ENCODE measurements at places on chromosomes 7 and 10. TPM values are rescaled to one million over a fixed set of nuclear protein-coding genes. Genes with fewer than 3 reads are reported as not detected.

DNA sequence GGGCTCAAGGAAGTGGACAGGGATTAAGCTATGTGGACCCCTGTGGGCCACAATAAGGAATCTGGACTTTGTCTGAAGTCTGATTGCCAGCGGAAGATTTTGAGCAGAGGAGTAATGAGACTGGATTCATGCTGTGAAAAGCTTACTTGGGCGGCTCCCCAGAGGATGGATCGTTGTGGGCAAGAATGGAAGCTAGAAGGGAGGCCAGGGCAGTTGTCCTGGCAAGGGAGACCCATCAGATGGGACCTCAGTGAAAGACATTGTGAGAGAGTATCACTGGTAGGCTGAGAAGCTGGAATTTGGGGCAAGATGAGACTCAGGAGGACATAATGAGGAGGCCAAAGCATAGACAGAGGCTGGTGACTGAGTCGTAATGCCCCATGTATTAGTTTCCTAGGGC is 15.6 kb downstream of the ABCC2 start:
- DNase-seq = no peak

- peak; percentile 71 for DNase-seq
Observed at GRCh38 chr7:134298902-134299683, 17.6 kb downstream of the SLC35B4 start.

GRCh38 chr10:101028446-101029337 is 2.2 kb downstream of the PDZD7 start:
- DNase-seq = no peak

GRCh38 chr7:15308821-15309220 is 253.0 kb downstream of the AGMO start:
- DNase-seq = no peak

- DNase-seq = peak; percentile 14
Observed at GRCh38 chr7:26664735-26665416, 199.5 kb downstream of the SKAP2 start.

- DNase-seq = no peak
Observed at GRCh38 chr7:91553410-91553895, 289.2 kb downstream of the FZD1 start.

The PGAM1 gene
- 378 TPM for total RNA-seq

The GIMAP4 gene
- total RNA-seq = not detected

DNA sequence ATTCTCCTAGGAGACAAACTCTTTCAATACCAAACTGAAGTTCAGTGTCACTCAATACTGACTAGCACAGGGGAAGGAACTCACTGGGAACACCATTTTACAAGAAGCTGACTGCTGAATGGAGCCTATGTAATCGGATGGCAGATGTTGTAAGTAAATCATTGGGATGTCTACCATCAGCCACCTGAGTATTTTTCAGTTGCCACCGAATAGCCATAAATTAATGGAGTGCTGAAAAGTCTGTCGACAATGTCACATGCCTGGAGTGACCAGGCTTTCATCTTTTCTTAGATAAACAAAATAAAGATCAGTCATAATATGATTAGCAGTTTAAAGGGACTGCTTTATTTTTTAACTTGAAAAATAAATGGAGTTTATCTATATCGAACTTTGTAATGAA is 145.9 kb upstream of the SEMA3E start:
- no peak for DNase-seq

DNA sequence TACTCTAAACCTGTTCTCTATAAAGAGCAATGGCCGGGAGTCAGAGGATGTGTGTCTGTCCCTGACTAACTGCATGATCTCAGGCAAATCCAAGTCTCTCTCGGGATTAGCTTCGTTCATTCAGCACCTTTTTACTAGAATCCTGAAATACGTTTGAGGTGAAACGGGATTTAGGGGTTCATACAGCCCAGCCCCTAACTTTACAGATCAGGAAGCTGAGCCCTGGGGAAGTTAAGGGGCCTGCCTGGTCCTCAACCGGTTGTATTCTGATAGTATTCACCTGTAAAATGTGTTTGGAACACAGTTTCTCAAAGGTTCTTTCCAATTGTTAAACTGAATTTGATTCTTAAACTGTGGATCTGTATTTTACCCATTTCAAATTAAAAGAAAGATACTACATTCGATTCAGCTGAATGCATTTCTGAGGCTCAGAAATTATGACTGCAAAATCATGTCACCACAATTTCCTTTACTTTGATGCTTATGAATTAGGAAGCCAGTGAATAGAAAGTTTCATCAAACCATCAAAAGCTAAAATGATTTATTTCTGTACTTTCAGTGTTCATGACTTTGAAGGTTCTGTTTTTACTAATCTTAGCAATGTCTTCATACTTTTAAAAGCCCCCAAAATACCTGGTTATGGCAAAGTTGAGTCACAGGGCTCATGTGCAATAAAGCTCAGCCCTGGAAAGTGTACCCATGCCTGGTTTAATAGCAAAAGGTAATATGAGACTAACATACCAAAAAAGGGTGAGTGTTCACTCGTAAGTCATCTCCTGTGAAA is 28.9 kb upstream of the EZH2 start:
- no peak for DNase-seq

The GPRIN2 gene
- total RNA-seq = not detected

- DNase-seq = no peak
Observed at GRCh38 chr7:100467638-100468373, 3.7 kb upstream of the SPACDR start.

GRCh38 chr7:4712281-4713182 is 30.4 kb downstream of the FOXK1 start:
- peak; percentile 74 for DNase-seq

DNA sequence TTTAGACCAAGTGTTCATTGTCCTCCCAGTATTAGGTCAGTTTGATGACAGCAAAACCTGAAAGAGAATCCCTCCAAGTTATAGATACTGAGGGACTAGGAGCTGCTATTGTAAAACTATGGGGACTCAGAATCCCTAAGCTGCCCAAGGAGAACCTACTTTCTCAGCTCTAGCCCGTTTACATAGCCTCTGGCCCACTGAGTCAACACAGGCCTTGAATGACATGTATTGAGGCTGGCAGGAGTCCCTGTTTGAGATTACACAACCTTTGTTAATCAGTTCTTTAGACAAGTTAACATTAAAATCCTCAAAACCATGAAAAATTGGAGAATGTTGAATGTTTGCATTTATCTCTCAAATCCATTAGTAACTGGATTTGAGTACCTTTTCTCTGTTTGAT is 1079.0 kb downstream of the KCNMA1 start:
- DNase-seq = peak; percentile 91

- peak; percentile 90 for DNase-seq
Observed at GRCh38 chr7:129949292-129950133, 3.2 kb downstream of the UBE2H start.

The DGKI gene
- 11.3 TPM for total RNA-seq

The HSPA12A gene
- 35.4 TPM for total RNA-seq

DNA sequence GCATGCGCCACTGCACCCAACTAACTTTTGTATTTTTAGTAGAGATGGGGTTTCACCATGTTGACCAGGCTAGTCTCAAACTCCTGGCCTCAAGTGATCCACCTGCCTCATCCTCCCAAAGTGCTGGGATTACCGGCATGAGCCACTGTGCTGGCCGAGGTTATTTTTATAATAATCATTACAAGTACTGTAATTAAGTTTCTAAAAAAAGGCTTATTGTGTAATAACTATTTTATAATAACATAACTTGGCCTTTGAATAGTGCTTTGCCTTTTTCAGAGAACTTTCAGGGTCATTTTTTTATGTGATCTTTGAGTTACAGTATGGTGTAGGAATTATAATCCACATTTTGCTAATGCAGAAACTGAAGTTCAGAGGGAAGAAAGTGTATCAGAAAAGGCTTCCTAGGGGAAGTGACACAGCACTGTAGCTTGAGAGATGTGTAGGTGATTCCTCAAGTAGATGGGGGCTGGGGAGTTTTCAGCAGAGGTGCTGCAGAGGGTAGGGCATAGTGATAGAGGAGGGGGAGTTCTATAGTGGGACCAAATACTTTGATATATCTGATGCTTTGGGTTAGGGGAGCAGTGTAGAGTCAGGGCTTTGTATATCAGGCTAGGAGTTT is 9.2 kb upstream of the SYPL1 start:
- no peak for DNase-seq

The TAS2R41 gene
- total RNA-seq = not detected

DNA sequence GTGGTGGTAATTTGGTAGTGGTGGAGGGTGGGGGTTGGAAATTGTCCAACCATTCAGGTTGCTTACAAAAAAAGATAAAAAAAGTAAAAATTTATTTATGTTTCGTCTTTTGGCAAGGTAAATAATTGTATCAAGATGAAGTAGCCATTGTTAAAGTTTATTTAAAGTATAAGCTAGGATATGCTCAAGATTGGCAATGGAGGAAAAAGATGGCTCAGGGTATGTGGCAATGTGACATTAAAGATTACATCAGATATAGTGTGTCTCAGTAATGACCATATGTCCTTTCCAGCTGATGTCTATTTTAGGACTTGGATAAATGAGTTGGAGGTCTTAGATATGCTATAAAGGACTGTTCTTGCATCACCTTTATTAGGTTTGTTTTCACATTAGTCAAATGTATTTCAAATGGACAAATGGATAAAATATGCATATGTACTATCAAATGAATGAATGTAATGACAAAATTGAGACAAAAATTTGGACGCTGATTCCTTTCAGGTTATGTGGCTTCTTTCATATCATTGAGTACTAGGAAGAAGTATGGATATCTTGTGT is 60.9 kb downstream of the ST7 start:
- DNase-seq = no peak

The RASA4B gene
- 2.3 TPM for total RNA-seq

GRCh38 chr7:100022621-100023020 is 7.2 kb downstream of the ZKSCAN1 start:
- no peak for DNase-seq

- no peak for DNase-seq
Observed at GRCh38 chr7:17118412-17118811, 180.0 kb upstream of the AHR start.

The ELN gene
- total RNA-seq = 0.64 TPM

DNA sequence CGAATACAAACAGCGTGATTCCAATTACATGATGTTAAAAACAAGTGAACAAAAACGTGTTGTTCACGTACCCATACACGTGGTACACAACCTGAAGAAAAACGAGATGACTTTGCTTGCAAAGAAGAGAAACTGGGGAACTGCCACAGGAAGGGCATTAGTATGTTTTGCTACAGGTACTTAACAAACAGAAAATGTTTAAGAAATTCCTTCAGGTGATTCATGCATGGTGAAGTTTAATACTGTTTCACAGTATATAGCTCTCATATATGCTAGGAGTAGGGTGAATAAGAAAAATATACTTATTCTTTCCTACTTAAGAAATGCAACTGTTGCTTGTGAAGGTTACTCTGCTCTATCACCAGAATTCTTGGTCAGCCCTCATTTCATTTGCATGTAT is 9.8 kb downstream of the SEC61G start:
- DNase-seq = no peak

The ANXA8 gene
- 3.9 TPM for total RNA-seq

DNA sequence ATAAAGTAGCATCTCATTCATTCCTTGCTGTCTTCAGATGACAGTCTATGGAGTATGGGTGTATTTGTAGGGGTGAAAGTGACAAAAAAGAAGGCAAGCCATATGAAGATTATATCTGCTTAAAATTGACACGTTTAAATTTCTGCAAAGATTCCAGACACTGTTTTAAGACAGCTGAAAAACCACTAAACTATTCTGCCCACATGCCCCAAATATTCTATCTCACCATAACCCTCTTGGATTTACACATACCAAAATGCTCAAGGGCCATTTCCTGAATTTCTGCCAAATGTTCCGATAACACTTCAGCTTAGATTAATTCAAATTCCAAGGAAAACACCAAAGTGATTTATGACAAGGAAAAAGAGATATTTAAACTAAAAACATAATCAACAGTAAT is 99.9 kb upstream of the IL6 start:
- DNase-seq = peak; percentile 70

GRCh38 chr7:85095806-85096205 is 91.0 kb downstream of the SEMA3D start:
- DNase-seq = no peak

The OR2A42 gene
- total RNA-seq = under 0.01 TPM

The CSGALNACT2 gene
- total RNA-seq = 13.2 TPM

The MMP21 gene
- not detected for total RNA-seq

DNA sequence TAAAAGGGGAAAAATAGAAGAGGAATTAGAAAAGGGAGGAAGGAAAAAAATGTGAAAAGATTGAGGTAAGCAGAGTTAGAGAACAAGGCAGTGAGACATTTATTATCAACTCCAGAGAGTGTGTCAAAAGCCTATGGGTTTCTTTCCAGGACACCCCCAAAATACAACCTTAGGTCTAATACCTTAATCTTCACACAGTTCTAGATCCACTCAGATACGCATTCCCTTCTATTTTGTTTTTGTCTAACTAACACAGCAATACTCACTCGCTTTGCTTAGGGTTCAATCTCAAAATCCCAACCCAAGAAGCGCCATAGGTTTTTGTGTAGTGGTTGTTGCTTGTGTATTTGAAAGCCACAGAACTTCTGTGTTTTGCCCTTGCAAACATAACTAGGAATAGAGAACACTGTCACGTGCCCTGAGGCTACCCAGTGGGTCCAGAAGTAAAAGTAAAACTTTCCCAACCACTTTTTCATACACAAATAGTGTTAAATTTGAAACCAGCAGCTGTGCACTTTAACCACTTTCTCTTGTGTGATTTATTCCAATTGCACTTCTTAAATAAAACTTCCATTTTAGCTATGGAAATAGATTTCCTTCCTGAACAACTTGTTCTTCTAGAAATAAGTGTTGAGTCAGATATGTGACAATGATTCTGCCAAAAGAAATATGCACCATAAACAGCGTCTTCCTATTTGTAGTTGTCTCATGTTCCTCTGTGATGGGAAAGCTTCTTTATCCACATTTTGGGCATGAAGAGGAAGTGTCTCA is 414.7 kb upstream of the GHITM start:
- DNase-seq = no peak

The NSUN6 gene
- 6.8 TPM for total RNA-seq

- peak; percentile 63 for DNase-seq
Observed at GRCh38 chr7:50552921-50553320, 12.3 kb downstream of the DDC start.

DNA sequence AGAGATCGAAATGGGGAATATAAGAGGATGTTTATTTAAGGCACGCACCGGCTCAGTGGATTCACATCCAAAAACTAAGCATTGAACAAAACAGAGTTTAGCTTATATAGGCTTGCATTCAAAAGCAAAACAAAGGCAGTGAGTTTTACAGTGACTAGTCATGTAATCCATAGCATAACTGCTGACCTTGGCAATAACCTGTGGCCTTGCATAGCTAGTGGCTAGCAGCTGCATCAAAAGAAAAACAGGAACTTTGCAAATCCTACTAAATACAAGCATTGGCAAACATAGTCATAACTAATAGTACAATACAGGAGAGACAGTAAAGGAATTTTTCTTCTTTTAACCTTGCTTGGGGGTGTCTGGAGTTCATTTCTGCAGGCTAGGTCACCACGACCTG is 9.7 kb upstream of the ZNF485 start:
- DNase-seq = no peak

The JCAD gene
- 18.7 TPM for total RNA-seq

Data from fibroblast of villous mesenchyme (primary cell).